ENCODE measurements at places on chromosomes 3 and 15.

GRCh38 chr15:65666257-65666656 is 44.5 kb downstream of the SLC24A1 start:
- H3K27me3 ChIP-seq: no peaks in the 10 kb centered on the region
- no peak overlapping the region for H3K27ac ChIP-seq
- H3K4me1 ChIP-seq: no peaks in the 10 kb centered on the region
- DNase-seq: no peak
- peaks cover 16% of the 10 kb centered on the region for H3K36me3 ChIP-seq

DNA sequence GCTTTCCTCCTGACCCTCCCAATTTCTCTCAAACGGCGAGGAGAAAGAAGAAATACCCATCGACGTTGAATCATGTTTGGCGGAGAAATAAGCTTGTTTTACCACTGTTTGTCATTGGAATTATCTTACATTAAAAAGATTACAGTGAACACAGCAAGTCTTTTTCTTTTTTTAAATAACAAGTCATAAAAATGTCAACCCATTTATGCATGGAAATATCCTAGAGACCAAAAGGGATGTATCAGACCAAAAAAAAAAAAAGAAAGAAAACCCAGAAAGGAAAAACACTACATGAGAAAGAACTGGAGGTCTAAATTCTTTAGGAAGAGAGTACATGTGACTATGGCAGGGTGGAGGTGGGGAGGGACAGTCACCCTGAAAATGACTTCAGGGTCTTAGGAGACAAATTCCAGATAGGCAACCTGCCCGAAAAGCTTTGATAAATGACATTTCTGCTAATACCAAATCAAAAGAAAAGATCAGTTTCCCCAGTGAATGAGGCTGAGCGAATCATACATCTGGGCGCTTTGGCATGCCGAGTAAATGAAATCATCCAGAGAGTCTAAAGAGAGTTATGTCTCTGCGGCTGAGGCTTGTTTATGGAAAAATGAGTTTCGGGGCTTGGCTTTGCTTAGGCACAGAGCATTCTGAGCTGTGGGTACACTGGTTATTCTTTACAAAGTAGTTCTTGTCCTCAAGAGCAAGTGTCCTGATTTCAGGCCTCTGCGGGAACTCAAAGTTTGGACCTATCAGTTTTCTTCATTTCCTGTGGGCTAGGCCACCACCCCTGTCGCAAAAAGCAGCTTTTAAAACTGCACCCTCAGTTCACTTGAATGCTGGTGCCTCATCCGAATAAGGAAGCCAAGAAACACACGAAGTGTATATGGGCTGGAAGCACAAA is 110.1 kb upstream of the TGFBR2 start:
- peak; percentile 16 for DNase-seq
- H3K4me1 ChIP-seq: peaks cover 28% of the 10 kb centered on the region
- H3K27me3 ChIP-seq: no peaks in the 10 kb centered on the region
- H3K36me3 ChIP-seq: no peaks in the 10 kb centered on the region
- H3K4me3 ChIP-seq: 0 out of 2 replicates have a peak overlapping the region, but pooled peaks have one; percentile 16

DNA sequence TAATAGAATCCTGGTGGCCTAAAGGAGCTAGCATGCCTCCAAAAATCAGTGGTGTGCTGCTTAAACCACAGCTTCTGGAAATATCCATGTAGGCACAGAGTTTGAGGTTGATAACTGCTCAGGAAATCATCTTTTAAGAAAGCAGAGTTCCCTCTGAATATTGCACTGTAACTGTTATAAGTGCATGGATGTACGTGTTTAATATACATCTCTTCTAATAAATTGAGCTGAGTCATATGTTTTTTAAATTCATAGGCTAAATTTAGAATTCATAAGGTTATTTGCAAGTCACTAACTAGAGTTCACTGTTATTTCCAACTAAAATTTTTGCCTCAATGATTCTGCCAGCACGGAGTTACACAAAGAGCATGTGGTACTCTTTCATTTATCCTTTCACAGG is 68.9 kb downstream of the MYH15 start:
- no peaks in the 10 kb centered on the region for H3K4me1 ChIP-seq
- H3K27ac ChIP-seq: no peak overlapping the region
- H3K27me3 ChIP-seq: no peaks in the 10 kb centered on the region
- DNase-seq: no peak
- no peak overlapping the region for H3K4me3 ChIP-seq

- no peaks in the 10 kb centered on the region for H3K36me3 ChIP-seq
- no peak overlapping the region for H3K4me3 ChIP-seq
- no peaks in the 10 kb centered on the region for H3K4me1 ChIP-seq
- no peak overlapping the region for H3K27ac ChIP-seq
Observed at GRCh38 chr3:140568842-140569520, 108.9 kb upstream of the TRIM42 start.

- peaks cover 33% of the 10 kb centered on the region for H3K36me3 ChIP-seq
- H3K27ac ChIP-seq: peak overlapping the region; percentile 92
- DNase-seq: no peak
- H3K4me1 ChIP-seq: peaks cover 30% of the 10 kb centered on the region
Observed at GRCh38 chr3:37993460-37993819, 2.9 kb downstream of the VILL start.

GRCh38 chr15:99250001-99250400 is 620 bp upstream of the TTC23 start:
- DNase-seq: no peak
- peaks cover 59% of the 10 kb centered on the region for H3K4me1 ChIP-seq
- peak overlapping the region; percentile 47 for H3K4me3 ChIP-seq
- H3K36me3 ChIP-seq: no peaks in the 10 kb centered on the region
- peak overlapping the region; percentile 91 for H3K27ac ChIP-seq
- H3K27me3 ChIP-seq: no peaks in the 10 kb centered on the region

GRCh38 chr3:183541235-183541655 is 14.3 kb downstream of the KLHL6 start:
- H3K4me3 ChIP-seq: no peak overlapping the region
- DNase-seq: no peak
- no peaks in the 10 kb centered on the region for H3K36me3 ChIP-seq
- H3K4me1 ChIP-seq: no peaks in the 10 kb centered on the region
- H3K27me3 ChIP-seq: no peaks in the 10 kb centered on the region

- H3K36me3 ChIP-seq: no peaks in the 10 kb centered on the region
- no peak overlapping the region for H3K4me3 ChIP-seq
- H3K27ac ChIP-seq: no peak overlapping the region
Observed at GRCh38 chr3:178320456-178321351, 215.5 kb upstream of the KCNMB2 start.

DNA sequence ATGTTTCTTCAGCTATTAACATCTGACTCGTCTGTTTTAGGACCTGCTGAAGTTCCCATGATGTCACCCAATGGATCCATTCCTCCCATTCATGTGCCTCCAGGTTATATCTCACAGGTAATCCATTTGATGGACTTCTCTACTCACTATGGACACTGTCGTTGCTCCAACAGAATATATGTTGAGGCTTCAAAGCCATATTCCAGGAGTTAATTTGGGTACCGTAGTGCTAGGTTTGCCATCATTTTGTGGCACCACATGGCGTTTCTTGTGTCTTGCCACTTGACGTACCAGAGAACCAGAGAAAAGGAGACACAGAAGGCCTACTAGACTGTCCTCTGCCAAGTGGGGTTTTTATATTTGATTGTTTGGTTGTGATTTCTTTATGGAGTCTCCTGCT is 187.5 kb downstream of the FNDC3B start:
- no peak overlapping the region for H3K27ac ChIP-seq
- no peaks in the 10 kb centered on the region for H3K4me1 ChIP-seq
- no peaks in the 10 kb centered on the region for H3K36me3 ChIP-seq
- no peak for DNase-seq

DNA sequence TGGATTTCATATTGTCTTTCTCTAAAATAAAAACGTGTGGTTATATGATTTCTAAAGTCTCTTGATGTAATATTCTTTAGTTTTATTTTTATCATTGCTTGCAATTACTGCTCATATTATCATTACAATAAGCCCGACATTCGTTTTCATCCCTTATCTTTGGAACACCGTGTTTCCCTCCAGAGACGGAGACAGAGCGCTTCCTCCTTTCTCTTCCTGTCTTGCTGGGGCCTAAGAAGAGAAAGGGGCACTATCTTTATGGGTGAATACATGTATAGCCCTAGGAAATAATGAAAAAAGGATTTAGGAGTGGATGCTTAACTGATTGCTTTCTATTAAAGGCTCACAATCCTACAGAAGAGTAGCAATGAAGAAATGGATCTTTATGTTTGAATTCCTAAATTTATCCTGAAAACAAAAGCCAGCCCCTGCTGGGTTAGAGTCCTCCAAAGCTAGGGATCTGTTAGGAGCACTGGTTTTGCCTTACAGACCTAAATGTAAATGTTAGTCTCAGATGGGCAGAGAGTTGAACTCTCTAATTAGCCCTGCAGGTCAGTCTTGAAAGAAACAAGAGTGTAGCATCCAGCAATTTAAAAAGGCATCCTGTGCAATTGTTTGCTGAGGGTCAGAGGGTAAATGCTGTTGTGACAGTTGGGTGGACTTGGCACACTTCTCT is 145.1 kb downstream of the TP63 start:
- H3K27ac ChIP-seq: no peak overlapping the region
- DNase-seq: no peak
- peaks cover 3% of the 10 kb centered on the region for H3K27me3 ChIP-seq

- H3K27me3 ChIP-seq: no peaks in the 10 kb centered on the region
- H3K36me3 ChIP-seq: no peaks in the 10 kb centered on the region
- H3K4me1 ChIP-seq: peaks cover 3% of the 10 kb centered on the region
- H3K4me3 ChIP-seq: no peak overlapping the region
- no peak for DNase-seq
Observed at GRCh38 chr15:98794748-98795147, 146.4 kb downstream of the IGF1R start.

DNA sequence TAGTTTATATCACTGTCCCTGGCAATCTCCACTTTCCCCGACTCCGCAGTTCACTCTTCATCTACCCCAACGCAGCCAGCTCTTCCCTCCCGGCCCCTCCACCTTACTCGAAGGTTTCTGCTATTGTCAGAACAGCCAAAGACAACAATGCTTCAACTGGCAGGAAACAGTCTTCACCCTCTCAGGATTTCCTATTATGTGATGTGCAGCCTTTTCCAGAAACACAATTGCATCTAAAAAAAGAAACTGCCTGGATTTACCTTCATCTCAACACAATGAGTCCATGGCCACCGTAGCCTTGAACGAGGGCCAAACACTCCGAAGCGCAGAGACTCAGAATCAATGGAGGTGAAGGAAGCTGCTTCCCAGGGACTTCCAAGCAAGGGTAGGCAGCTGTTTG is 182.1 kb upstream of the TSC22D2 start:
- no peak overlapping the region for H3K4me3 ChIP-seq
- DNase-seq: no peak
- H3K4me1 ChIP-seq: no peaks in the 10 kb centered on the region
- no peaks in the 10 kb centered on the region for H3K36me3 ChIP-seq
- no peak overlapping the region for H3K27ac ChIP-seq

DNA sequence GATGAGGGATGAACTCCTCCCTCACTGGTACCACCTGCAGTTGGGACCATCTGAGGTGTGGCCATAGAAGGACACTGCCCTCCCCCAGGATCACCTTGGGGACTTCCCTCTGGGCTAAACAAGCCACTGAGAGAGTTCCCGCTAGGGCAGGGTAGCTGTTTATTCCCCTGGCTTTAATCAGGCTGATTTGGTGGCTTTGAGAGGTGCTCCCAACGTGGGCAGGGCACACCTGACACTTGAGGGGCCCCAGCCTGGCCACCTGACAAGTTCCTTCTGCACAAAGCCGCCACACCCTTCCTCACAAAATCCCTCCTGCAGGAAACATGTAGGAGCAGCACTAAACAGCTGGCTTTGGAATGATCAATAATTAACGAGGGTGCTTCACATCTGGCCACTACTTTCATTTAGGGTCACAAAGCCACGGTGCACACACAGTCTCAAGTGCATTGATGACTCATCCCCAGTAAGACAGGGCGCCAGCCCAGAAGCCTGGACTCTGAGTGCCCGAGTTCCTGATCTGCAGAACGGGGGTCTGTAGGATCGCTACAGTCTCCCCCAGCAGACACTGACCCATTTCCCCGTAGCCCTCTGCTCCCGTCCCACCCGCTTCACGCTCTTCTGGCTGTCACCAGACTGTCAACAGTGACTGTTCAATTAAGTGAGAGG is 75.1 kb downstream of the ATP10A start:
- H3K36me3 ChIP-seq: no peaks in the 10 kb centered on the region
- no peak overlapping the region for H3K27ac ChIP-seq
- no peaks in the 10 kb centered on the region for H3K4me1 ChIP-seq
- H3K4me3 ChIP-seq: no peak overlapping the region

DNA sequence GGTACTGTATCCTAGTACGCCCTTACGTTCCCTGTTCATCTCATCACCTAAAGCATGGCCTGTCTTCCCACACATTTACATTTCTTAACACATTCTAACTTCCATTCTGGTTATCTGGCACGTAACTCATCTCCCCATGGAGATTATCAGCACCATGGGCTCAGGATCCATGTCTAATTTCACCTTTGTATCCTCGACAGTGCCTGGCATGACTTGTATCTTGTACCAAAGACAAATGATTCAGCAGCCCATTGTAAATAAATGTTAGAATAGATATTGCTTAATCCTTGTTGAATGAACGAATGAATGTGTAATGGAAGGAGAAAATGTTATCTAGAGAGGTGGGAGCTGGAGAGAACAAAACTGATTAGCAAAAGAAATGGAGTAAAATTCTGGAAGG is 69.7 kb upstream of the TPM1 start:
- H3K27me3 ChIP-seq: no peaks in the 10 kb centered on the region
- no peak overlapping the region for H3K27ac ChIP-seq
- no peak overlapping the region for H3K4me3 ChIP-seq
- H3K4me1 ChIP-seq: no peaks in the 10 kb centered on the region
- H3K36me3 ChIP-seq: no peaks in the 10 kb centered on the region
- no peak for DNase-seq

- H3K4me1 ChIP-seq: no peaks in the 10 kb centered on the region
- no peak for DNase-seq
- H3K4me3 ChIP-seq: no peak overlapping the region
- H3K36me3 ChIP-seq: no peaks in the 10 kb centered on the region
- H3K27ac ChIP-seq: no peak overlapping the region
Observed at GRCh38 chr3:103712320-103713008, 1277.6 kb downstream of the ZPLD1 start.

DNA sequence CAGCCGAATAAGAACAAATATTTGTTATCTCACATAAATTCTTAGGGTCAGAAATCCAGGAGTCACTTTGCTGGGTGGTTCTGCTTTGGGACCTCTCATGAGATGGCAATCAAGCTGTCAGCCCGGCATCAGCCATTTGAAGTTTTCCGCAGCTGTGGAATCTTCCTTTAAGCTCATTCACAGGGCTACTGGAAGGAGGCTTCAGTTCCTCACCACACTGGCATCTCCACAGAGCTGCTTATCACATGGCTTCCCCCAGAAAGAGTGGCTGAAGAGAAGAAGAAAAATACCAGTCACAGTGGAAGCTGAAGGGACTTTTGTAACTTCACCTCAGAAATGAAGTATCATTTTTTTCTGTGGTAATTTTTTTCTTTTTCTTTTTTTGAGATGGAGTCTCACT is 267.7 kb downstream of the CHL1 start:
- H3K4me3 ChIP-seq: no peak overlapping the region
- no peaks in the 10 kb centered on the region for H3K27me3 ChIP-seq
- no peaks in the 10 kb centered on the region for H3K4me1 ChIP-seq
- no peak overlapping the region for H3K27ac ChIP-seq
